ENCODE measurements at places on chromosomes 2 and 18. TPM values are rescaled to one million over a fixed set of nuclear protein-coding genes. Genes with fewer than 3 reads are reported as not detected.

Gene TUBB8B
- total RNA-seq = not detected

DNA sequence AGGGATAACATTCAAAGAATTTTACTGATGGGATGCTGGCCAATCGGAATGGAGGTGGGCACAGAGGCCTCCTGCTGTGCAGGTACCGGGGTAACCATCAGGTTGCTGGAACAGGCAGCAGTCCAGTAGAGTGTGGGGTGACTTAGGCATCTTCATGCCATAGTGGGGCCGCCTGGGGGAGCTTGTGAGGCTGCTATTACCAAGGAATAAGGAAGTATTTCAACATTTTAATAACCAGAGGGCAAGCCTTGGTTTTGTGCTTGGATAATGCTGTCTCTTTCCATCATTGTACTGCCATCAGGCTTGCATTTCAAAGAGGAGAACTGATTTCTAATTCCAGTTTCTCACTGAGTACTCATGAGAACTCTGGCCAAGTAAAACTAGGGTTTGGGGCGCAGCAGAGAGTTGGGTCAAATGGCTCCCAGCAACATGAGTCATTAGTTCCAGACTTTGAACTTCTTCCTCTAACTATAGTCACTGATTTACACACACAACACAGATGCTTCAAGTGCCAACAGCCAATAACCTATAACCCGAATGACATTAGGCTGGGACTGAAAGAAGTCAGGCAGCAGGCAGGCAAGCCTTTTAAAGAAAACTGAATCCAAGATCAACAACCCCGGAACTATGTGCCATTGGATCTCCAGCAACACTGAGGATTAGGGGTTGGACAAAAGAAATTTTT lies 56.1 kb upstream of the FHL2 start:
- DNase-seq = no peak

- DNase-seq = no peak
These were observed 379.7 kb downstream of the PTPRM start for GRCh38 chr18:7946734-7947377.

DNA sequence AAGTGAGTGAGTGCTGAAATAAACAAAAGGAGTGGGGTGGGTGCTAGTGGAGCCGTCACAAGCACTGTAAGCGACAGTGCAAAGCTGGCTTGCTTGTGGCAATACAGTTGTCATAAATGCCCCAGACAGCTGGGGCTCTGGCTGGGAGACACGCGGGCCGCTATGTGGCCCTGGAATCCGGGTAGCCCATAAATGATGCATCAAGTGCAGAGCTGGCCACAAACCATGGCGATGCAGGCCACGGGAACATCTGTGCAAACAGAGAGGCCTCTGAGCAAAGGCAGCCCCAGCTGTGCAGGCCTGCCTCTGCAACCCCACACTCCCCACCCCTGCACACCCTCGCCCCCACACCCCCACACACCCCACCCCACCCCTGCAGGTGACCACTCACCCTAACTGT lies 349.2 kb upstream of the ID2 start:
- DNase-seq = no peak
